ENCODE measurements at places on chromosomes 3 and 15. TPM values are rescaled to one million over a fixed set of nuclear protein-coding genes. Genes with fewer than 3 reads are reported as not detected.

DNA sequence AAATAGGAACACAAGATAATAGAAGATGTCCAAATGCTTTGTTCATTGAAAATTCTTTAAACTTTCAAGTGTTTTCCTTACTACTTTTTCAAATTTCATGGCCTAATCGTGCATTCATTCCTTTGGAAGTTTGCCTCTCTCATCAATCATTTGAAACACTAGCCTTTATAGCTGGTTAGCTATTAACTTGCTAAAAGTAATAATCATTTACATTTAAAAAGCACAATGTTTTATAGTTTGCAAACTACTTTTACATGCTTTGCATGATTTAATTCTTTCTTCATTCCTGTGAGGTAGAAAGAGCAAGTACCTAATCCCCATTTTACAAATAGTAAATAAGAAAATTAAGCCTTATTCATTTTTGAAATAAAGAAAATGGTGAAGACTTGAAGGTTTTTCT is 137.4 kb upstream of the SLC7A14 start:
- no peak for DNase-seq

DNA sequence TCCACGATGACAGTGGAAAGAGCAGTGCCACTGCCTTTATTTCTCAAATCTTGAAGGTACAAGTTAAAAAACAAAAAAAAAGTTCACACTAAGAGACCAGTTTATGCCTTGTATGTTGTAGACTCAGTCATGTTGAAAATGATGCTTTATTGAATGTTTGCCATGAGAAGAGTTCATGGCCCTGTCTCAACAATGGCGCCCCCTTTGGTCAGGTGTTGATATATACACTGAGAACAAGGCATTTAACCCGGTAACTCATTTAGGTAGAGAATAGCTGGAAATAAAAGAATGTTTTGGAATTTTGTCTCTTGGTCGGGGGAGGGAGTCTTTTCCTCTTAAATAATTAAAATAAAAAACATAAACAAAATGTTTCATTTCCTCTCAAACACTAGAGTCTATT is 145.6 kb upstream of the SLC2A2 start:
- no peak for DNase-seq

The C2CD4A gene
- 0.05 TPM for total RNA-seq

The FBXW12 gene
- total RNA-seq = not detected
